ENCODE measurements at places on chromosomes 1 and 21.

- DNase-seq, result peak; percentile 77
These were observed 3.7 kb downstream of the FASLG start for GRCh38 chr1:172662464-172663109.

GRCh38 chr1:44628962-44629756 lies 45.1 kb downstream of the TMEM53 start:
- DNase-seq, result no peak

GRCh38 chr1:70142075-70142474 lies 63.3 kb downstream of the LRRC40 start:
- DNase-seq, result no peak

- DNase-seq, result no peak
These were observed 54.9 kb downstream of the NRIP1 start for GRCh38 chr21:15009837-15010363.

- DNase-seq, result no peak
These were observed 119.7 kb downstream of the PPIAL4G start for GRCh38 chr1:148363439-148363810.

GRCh38 chr1:111190931-111191451 lies 9.5 kb downstream of the DENND2D start:
- DNase-seq, result no peak

DNA sequence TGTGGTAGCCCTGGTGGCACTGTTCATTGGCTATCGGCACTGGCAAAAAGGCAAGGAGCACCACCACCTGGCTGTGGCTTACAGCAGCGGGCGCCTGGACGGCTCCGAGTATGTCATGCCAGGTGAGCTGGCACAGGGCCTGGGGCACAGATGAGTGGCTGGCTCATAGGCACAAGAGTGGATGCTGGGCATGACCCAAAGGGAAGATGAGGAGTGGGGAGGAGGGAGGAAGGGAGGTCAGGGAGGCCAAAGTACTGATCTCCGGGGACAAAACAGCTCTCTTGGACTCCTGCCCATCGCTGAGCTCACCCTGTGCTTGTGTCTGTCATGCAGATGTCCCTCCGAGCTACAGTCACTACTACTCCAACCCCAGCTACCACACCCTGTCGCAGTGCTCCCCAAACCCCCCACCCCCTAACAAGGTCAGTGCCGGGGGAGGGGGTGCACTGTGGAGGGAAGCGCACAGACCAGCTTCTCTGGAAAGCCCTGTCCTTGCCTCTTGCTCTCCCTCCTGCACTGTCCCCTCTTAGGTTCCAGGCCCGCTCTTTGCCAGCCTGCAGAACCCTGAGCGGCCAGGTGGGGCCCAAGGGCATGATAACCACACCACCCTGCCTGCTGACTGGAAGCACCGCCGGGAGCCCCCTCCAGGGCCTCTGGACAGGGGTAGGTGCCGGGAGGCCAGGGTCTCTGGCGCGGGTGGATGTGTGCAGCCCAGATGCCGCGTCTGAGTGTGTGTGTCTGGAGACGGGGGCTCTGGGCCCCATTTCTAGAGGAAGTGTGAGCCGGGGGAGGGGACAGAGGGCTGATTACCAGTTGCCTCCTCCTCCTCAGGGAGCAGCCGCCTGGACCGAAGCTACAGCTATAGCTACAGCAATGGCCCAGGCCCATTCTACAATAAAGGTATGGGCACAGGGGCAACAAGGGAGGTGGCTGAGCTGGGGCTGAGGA lies 7.3 kb upstream of the LRRC71 start:
- no peak for DNase-seq

DNA sequence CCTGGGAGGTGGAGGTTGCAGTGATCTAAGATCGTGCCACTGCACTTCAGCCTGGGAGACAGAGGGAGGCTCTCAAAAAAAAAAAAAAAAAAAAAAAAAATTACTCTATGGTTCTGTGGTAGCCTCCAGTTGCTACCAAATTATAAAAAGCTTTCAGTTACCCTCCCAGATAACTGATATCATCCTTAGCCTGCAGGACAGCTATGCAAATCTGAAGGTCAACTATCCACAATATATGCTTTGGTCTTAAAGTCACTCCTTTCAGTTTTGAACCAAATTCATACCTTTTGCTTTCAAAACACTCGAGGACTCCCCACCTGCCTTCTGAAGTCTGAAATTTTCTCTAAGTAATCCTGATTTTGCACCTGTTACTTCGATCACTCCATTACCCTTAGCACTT lies 3.1 kb downstream of the MIXL1 start:
- no peak for DNase-seq

DNA sequence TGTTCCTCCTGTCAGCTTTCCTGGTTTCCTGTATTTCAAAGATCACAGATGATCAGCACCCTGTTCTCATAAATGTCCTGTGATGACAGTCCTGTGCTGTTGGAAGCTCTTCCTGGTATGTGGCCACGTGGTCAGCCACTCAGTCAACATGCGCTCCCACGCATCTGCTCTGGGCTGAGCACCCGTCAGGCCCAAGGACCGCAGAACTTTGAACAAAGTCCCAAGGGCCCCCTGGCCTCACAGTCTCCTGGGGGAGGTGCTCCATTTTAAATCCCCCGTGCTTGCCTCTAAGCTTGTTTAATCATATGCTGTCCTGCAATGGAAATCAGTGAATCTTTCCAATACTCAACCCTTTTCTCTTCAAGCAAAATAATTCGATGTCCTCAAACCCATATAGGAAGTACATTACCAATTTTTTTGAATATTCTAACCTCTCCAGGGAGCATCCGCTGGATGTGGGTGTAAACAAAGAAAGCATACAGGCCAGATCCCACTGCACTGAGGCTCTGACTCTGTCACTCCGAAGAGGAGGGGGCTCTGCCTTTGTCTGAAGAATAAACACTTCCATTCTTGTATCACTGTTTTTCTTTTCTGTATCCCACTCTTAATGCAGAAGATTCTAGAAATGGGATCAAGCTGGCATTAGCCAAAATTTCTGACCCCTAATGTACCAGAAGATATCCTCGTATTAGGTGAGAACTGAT lies 250.3 kb downstream of the SDCCAG8 start:
- DNase-seq, result no peak

GRCh38 chr1:208763971-208764370 lies 519.8 kb upstream of the PLXNA2 start:
- DNase-seq, result no peak

DNA sequence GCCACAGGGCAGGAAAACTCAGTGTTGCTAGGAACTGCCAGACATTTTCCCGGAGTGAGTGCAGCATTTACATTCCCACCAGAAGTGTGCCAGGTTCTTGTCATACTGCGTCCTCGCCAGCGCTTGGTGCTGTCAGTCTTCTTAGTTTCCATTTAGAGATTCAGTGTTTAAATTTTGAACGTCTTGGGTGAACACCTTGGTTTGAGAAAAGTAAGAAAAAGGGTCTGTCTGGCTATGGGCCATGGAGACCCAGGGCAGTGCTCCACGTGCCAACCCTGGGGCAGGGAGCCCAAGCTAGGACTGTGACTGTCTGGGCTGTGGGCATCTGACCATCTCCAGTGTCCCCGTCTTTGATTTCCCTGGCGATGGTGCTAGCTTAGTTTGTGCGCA lies 16.0 kb downstream of the IBA57 start:
- no peak for DNase-seq

DNA sequence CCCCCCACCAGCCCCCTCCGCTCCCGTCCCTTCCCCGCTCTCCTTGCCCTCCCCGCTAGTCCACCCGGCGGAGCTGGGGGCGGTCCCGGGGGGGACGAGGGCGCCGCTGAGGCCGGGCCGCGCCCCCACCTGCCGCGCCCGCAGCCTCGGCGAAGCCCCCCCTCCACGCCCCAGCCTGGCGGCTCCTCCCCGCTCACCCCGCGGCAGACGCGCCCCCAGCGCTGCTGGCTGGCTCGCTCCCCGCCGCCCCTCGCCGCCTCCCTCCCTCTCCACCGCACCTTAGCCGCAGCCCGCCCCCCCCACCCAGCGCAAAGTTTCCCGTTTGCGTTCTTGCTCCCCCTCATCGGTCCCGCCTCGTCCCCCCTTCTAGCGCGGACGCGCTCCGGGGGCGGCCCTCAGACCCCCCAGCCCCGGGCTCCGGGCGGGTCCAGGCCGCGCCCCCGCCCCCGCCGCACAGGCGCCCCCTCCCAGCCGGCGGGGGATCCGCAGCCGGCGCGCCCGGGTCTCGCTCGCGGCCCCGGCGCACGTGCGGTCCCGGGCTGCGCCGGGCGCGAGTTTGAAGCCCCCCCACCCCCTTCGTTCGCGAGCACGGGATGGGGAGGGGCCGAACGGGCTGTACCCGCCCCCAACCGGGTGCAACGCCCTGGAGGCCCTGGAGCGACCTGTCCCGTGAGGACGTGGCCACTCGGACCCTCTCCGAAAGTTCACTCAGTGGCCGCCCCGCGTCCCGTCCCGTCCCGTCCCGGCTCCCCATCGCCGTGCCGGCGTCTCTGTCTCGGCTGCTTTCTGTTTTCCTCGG lies 623 bp downstream of the PTPRF start:
- no peak for DNase-seq

- no peak for DNase-seq
These were observed 4.4 kb upstream of the AUNIP start for GRCh38 chr1:25863486-25864262.

DNA sequence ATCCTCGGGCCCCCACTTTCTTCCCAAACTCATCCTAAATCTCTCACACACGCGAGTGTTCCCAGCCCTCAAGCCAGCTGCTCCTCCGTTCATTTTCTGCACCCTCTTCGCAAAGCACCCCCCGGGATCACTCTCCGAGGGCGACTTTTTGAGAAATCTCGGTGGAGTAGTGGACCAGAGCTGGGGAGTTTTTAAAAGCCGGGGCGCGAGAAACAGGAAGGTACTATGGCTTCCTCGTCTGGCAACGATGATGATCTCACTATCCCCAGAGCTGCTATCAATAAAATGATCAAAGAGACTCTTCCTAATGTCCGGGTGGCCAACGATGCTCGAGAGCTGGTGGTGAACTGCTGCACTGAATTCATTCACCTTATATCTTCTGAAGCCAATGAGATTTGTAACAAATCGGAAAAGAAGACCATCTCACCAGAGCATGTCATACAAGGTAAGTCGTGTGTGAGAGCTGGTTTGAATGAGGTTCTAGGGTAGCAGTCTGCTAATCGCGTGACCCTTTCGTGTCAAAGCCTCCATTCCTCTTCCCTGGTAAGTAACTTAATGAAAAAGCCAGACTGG lies 800 bp downstream of the DR1 start:
- peak; percentile 11 for DNase-seq

- no peak for DNase-seq
These were observed 40.1 kb upstream of the LRRC8D start for GRCh38 chr1:89780721-89781120.
